ENCODE measurements at places on chromosomes 12 and 14.

DNA sequence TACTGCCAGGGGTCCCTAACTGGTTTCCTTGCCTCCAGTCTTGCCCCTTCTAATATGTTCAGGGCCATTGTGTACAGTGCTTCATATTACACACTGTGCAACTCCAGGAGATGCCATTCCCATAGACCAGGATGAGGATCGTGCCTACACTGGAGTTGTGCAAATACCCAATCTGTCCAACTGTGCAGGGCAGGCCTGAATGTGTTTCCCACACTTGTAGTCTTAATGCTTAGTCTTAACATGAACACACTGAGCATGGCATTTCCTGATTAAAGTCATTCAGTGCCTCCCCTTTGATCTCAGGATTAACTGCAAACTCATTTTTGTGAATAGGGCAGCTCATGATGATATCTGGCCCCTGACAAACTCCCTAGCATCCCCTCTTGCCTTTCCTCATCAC is 165.5 kb downstream of the TTC8 start:
- no peak for DNase-seq

DNA sequence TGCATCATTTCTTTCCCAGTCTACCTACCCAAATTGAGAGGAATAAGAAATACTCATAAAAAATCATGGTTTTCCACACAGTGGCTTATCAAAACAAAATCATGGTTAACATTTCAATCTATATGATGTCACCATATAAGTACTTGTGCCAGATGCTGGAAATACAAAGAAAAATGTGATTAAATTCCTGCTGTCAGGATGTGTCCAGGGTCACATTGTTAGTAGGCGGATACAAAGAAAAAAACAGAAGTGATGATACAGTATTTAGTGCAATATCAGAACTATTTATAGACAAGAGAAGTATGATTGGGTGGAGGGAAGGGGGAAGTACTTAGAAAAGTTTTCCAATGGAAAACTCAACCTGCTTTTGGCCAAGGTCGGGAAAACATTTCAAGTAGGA is 47.0 kb upstream of the OR6J1 start:
- no peak for DNase-seq

GRCh38 chr12:132511516-132512196 is 21.7 kb downstream of the FBRSL1 start:
- DNase-seq: no peak

DNA sequence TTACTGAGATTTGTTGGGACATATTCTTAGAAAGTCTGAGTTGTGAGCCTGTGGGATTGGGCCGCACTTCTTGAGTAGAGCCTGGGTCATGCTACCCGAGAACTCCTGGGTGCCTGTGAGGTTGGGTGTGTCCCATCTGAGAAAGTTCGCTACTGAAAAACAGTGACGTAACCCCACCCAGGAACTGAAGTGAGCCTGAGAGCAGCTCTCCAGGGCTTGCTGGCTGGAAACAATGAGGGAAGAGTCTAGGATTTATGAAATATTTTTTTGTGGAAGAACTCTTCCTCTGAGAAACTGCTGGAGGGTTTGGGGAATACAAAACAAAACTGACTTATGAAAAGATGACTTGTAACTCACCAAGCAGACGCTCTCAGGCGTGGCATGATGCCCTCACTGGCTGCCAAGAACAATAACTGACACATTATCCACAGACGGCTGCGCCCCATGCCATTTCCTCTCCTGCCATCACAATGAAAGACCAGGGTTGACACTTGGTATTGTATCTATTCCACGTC is 69.2 kb downstream of the RASSF3 start:
- DNase-seq: peak; percentile 76

- DNase-seq: no peak
Observed at GRCh38 chr12:104433061-104433460, 23.7 kb upstream of the CHST11 start.

GRCh38 chr14:21300892-21301291 is 21.0 kb downstream of the RPGRIP1 start:
- peak; percentile 15 for DNase-seq

- no peak for DNase-seq
Observed at GRCh38 chr14:49362916-49363315, 223.3 kb downstream of the RPS29 start.

- DNase-seq: no peak
Observed at GRCh38 chr12:40241741-40242140, 16.9 kb downstream of the LRRK2 start.
